ENCODE measurements at places on chromosomes 5 and 9.

DNA sequence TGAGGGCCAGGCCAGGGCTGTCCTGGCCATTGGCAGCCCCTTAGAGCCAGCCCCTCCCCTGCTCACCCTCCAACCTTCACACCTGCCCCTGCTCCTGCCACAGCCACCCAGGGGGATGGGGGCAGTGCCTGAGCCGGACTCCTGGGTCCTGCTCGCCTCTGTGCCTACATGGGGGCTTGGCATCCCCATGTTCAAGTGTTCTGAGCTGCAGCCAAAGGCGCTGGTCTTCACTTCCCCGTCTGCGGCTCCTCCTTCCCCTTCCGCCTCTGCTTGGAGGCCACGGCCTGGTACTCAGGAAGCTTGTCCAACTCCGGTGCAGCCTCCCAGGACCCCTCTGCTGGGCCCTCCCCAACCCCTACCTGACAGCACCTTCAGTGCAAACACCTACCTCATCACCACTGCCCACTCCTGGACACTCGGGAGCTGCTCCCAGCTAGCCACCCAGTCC, 2.3 kb upstream of the DNLZ start:
- DNase-seq = no peak

DNA sequence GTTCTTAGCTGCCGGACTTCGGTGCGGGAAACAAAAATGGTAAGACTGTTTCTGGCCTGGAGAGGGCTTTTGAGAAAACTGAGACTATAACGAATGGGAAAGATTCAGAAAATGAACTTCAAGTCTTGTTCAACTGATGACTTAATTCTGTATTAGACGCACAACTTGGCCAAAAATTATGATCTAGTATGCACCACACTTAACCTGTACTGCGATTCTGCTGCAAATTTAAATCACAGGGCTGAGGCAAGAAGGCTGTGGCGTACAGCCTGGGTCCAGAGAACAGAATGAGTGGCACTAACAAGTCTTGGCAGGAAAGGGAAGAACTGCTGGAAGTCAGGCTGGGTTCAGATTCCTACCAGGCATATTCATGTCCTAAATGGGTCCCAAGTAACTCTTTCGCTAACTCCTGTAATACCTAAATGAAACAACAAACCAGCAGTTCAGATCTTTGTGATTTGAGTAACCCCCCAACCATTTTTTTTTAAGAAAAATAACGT, 781 bp upstream of the COL23A1 start:
- DNase-seq = no peak

GRCh38 chr5:154402611-154403010, 43.2 kb upstream of the SAP30L start:
- DNase-seq = no peak

DNA sequence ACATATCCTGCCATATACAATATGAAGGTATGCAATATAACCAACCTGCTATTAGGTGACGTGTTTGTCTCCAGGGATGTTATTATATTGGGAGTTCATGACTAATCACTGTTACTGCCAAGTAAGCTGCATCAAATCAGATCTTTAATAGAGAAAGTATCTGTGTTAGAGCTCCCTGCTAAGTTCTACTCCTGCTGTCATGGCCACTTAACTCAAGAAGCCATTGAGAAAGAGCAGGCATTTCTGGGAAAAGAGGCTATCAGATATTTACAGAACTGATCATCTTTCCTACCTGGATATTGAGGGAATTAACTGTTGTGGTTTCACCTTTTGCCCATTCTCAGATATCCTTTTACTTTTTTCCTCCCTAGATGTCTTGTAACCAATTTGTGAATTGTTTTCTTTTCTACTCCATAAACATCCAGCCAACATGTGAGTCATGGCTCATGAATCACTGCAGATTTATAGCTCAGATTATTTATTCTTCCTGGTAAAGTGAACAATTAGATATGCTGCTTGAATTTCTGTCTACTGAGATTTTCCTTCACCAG, 634.8 kb upstream of the FAM174A start:
- DNase-seq = no peak

GRCh38 chr5:144315994-144316634, 145.4 kb downstream of the KCTD16 start:
- DNase-seq = no peak

DNA sequence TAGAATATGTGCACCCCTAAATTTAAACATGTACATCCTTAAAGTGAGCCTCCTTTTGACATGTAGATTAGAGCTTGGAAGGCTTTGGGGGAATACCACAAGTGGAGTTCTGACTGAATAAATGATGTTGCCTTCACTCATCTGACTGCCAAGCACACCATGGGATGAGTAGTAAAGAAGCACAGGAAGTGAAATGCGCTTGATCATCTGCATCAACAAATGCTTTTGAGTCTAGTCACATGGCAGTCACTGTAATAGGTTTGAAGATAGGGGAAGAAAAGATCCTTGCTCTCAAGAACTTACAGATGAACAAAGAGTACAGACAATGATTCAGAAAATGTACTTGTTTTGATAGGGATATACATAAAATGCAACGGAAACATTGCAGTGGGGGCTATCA, 62.0 kb upstream of the STARD4 start:
- no peak for DNase-seq

DNA sequence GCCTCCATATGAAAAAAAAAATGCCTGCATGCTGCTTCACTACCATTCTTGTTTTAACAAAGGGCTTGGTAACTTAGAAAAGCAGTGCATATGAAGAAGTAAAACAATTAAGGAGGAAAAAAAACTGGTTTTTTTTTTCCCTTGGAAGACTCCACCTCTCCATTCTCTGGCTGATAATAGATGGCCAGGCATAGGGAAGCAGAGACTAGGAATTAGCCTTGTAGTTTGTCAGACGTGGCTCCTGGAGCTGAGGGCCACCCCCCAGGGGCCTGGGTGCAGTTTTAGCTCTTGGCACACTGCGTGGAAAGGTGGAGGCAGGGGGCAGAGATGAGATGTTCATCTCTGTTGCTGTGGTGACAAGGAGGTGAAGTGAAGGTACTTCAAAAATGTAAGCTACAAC, 42.7 kb downstream of the WDR36 start:
- no peak for DNase-seq

GRCh38 chr5:95163079-95163478, 121.8 kb downstream of the MCTP1 start:
- no peak for DNase-seq

GRCh38 chr9:111597852-111598732, 1.4 kb downstream of the PTGR1 start:
- DNase-seq = peak; percentile 45

DNA sequence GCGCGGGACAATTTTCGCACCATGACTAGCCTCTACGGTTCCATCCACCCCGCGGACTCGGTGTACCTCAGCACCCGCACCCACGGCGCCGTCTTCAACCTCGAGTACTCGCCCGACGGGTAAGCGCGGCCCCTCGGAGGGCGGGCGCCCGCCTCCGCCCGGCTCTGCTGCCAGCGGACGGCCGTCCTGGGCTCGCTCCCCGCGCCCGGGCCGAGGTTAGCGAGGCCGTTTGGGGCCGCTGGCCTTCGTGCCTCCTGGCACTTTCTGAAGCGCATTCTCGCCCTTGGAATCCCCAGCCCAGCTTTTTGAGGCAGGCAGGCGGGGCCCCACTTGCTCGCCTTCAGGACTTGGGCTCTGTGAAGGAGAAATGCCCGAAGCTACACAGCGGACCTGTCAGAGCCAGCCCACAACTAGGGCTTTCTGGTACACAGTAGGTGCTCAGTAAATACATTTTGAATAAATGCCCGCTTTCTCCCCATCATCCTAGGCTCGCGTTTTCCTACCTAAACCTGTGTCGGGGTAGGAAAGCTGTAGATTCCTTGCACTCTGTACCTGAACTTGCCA, 772 bp downstream of the DCAF10 start:
- DNase-seq = no peak

DNA sequence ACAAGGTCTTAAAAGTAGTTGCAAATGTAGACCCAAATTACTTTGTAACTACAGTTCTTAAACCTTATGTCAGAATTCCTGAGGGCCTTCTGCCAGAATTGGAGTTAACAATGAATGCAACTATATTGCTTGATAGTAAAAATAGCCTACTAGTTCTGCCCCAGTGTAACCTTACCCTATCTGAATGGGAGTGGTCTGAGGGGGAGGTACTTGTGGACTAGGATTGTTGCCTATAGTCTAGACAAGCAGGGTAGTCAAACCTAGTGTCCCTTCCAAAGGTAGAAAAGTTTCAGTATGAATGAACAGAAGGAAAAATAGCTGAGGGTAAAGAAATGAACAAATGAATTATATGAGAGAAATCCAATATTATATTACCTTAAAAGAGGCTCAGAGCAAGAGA, 242.2 kb downstream of the PJA2 start:
- DNase-seq = no peak

DNA sequence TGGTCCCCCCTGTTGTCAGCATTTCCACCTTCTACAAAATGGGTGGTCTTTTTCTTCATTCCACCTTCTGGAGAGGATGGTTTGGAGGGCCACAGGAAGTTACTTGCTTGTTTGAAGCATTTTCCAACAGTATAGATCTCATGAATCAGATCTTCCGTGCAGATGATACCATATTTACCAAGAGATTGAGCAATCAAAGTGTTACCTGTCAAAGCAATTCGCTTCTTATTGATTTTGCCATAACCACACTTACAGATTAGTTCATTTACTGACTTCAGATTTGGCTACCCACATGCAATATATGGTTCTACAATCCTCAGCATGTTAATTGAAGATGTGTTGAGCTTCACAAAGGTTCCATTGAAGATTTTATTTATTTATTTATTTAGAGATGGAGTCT, 14.0 kb upstream of the TEX48 start:
- DNase-seq = no peak

DNA sequence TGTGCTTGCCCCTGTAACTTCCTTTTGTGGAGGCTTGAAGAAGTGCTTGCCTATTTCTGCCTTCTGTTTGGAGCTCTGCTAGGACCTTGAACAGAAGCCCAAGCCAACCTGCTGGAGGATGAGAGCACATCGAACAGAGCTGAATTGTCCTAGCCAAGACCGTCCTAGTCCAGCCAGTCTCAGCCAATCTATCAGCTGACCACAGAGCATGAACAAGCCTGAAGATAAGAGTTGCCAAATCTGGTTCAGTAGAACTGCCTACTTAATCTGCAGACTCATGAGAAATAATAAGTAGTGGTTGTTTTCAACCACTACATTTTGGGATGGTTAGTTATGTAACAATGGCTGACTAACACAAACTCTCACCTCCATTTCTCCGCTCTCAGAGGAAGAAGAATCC, 4.4 kb upstream of the SNX2 start:
- DNase-seq = no peak

DNA sequence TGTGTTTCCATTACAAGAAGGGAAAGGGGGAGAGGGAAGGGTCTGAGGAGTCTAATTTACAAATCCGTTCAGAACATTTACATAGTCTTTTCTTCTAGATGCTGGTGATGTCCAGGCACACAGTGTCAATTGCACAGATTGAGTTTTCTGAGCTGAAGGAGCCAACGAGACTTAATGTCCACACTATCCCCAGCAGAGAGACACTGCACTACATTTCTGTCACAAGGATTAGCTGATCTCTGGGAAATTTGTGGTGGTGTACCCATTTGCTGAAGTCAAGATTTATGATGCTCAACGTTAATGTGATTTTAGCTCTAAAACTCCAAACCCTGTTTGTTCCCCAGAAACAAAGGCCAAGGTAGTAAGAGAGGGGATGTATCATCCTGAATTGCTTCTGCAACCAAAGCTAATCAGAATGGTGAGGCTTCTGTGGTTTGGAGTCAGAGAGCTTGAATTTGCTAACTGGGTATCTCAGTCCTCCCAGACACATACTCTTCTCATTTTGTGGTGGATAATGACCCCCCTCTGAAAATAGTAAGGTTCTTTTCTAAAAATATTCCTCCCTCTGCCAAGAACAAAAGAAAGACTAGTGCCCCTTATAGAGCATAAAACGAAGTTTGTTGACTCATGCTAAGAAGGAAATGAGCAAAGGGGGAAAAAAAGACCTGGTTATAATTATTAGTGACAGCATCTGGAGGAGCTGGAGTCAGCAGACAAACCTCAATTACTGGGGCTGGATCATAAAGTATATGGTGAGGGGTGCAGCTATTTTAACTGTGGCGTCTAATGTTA, 416.9 kb downstream of the PSAT1 start:
- no peak for DNase-seq

GRCh38 chr5:176192094-176192721, 46.0 kb upstream of the SIMC1 start:
- no peak for DNase-seq

- DNase-seq = no peak
These were observed 348.1 kb upstream of the WWC1 start for GRCh38 chr5:167943343-167943742.

GRCh38 chr5:135236908-135237747, 161.9 kb downstream of the MACROH2A1 start:
- no peak for DNase-seq

GRCh38 chr5:142353071-142353472, 28.3 kb upstream of the SPRY4 start:
- DNase-seq = no peak

Data from activated T-cell treated with anti-CD3 and anti-CD28 coated beads for 1 hour (primary cell).